ENCODE measurements at places on chromosomes 4 and X.
A peak's percentile ranks its signal among the peaks of the same experiment; 100 is the strongest.

DNA sequence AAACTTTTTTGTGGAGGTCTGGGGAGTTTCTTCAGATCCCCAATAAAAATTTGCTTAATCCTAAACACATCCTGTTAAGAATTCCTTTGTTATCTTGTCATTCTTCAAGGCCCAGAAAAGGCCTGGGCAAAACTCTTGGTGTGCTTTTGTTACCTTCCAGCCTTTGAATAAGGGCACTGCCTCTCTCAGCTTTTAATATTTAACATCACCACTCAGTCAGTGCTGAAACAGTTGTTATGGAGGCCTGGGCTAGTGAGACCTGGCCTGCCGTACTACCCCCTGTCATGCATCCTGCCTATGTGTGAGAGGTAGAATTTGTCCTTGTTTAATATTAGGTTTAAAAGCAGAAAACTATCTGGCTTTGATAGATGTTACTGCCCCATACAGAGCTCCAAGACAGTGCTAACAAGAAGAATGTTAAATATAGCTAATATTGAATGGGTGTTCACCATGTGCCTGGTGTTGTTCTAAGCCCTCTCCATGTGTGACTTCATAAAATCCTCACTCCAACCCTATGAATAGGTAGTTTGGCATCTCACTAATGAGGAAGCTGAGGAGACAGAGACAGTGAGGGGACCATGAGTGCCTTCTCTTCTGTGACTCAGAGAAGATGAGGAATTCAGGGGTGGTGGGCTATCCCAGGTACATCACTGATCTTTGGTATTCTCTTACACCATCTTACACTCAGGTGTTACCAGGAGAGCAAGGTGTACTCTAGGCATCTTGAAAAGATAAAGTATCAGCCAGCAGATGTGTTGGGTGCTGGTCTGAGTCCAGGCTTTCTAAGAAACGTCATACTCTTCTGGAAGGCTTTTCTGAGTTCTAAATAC is 6.2 kb downstream of the PPP1R2C start:
- DNase-seq: no peak

- DNase-seq: no peak
Measured at GRCh38 chr4:124974152-124974551, 261.6 kb upstream of the ANKRD50 start.

DNA sequence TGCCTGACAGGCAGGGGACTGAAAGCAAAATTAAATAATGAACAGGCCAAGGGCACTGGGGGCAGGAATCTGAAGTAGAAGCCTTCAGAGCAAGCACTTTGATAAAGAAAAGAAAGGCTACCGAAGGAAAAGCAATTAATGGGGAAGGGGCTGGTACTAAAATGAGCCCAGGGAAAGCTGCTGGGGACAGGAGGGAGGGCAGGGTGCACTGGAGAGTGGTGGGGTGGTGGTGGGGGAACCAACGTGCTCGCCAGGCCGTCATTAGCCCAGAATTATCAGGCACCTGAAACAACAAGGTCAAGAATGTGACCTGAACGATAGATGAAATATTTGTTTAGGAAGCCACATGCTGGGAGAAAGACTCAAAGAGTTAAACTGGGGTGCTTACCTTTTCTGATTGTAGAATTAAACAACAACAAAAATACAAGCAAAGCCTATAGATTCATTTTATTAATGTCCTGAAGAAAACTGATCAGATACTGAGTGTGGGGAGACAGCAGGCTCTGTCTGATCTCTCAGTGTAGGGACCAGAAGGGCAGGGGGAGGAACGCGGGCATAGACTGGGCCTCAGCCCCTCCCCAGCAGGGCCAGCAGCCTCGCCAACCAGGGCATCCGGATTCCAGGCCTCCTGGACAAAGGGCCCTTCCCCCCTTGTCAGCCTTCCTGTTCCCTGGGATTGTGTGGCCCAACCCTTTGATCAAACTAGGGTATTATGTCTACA is 239.7 kb upstream of the KLF3 start:
- no peak for DNase-seq

- no peak for DNase-seq
Measured at GRCh38 chrX:16577483-16578029, 72.4 kb upstream of the S100G start.

GRCh38 chrX:136250191-136251040 is 784 bp downstream of the MAP7D3 start:
- no peak for DNase-seq

- DNase-seq: no peak
Measured at GRCh38 chr4:13347517-13348125, 136.5 kb downstream of the RAB28 start.

DNA sequence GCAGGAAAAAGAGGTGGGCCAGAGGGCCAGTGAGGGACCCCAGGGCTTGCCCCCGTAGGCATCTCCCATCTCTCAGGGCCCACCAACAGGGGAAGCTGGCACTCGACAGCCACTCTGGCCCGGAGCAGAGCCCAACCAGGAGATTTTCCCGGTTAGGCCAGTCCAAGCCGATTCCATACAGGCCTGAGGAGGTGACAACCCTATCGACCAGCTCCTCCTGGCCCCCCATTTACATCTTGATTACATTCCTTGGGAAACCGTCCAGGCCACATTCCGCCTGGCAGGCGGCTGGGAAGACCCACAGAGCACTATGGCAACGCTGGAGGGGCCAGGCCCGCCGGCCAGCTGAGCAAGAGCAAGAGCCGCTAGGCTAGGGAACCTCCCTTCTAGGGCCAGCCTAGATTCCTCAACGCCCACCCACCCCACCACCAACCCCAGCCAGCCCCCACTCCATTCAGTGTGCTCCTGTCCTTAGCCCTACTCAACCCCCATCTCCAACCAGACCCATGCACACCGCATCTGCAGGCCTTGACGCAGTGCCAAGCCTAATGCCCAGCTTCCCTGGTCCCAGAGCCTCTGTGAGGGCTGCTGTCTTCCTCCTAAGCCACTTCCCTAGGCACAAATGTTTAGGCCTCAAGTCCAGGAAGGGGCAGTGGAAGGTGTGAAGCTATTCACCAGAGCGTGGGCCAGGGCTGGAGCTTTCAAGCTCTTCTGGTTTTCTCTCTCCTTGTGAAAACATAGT is 161.2 kb downstream of the EFNB1 start:
- no peak for DNase-seq

DNA sequence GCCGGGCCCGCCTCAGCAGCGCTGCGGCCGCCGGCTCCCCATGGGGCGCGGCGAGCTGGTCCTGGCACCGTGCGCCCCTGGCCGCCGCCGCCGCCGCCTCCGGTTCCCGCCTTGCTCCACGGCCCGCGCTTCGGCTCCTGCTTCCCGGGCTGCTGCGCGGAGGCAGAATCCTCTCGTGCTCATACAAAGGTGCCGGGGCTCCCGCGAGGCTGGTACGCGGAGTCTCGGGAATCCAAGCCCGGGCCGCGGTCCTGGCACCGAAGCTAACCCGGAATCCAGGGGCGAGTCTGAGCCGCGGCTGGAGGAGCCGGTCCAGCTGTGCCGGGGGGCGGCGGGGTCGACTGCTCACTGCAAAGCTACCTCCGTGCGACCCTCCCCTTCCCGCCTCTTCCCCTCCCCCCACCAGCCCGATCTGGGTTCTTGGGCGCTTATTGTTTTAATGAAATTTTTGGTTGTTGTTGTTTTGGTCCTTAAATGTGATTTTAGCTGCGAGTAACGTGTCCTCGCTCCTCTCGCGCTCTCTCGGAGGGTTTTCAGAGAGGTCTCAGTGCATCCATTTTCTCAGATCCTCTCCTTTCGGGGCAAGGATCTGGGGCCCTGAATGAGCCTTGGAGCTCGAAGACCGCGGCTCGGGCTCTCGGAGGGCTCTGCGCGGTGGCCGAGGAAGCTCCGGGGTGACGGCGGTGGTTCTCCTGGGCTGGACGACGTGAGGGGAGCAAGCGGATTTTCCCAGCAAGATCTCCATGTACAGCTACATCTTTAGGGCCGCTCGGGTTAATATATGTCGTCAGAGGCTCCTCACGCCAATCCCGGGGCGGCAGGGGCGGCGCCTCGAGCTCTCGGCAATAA is at the start of gene HAND2:
Gene HAND2 (minus strand): TSS at position 753 of the 849 bp plus-strand sequence. CDS start 940 bp downstream, outside the sequence.
- no peak for DNase-seq

DNA sequence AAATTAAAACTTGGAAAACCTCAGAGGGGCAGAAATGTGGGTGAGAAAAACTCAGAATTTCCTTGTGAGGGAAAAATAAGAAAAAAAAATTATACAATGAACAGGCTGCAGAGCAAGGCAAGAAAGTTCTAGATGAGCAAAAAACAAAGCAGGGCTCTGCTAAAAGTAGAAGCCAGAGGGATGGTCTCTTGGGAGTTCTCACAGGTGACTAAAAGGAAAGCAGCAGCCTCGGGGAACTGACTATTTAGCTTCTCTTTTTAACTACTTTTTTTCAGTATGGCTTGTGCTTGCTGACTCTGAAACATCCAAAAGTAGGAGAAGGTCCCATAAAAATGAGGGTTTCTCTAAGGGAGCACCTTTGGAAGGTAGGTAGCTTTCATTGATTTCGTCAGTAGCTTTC is 36.4 kb downstream of the PCDH19 start:
- no peak for DNase-seq

DNA sequence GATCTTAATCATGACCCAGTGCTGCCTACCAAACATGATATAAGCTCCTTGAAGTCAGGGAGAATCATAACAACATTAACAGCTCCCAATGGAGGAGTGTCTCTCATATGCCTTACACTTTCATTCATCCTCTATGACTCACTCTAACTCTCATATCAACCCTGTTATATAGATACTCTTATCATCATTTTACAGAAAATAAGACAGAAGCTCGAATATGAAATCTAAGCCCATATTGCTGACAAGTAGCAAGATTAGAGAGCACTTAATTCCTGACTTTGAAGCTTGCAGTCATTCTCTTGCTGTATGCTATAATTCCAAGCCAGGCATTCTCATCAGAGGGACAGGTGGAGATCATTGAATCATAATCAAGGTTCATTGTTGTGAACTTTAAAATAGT is 476.7 kb upstream of the ATOH1 start:
- DNase-seq: no peak

GRCh38 chr4:55675196-55675793 is 39.2 kb upstream of the NMU start:
- no peak for DNase-seq

DNA sequence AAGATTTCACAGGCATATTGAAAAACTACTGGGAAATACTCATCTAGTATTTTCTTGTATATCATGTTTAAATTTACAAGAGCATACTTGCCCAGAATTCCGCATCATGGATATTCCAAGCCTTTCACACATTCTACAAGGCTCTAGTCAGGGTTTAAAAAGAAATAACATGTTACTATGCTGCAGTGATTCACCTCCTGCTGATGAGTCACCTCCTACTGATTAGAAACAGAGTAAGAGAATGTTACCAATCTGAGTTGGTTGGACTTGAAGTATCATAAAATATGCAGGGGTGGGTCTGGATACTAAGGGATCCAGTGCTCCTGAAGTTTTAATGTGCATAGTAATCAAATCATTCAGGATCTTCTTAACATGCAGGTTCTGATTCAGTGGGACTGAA is 192.0 kb upstream of the ANK2 start:
- DNase-seq: no peak

GRCh38 chrX:76921176-76921575 is 493.7 kb downstream of the MAGEE1 start:
- DNase-seq: no peak

GRCh38 chrX:40095583-40096394 is 2.0 kb downstream of the BCOR start:
- peak; percentile 23 for DNase-seq

DNA sequence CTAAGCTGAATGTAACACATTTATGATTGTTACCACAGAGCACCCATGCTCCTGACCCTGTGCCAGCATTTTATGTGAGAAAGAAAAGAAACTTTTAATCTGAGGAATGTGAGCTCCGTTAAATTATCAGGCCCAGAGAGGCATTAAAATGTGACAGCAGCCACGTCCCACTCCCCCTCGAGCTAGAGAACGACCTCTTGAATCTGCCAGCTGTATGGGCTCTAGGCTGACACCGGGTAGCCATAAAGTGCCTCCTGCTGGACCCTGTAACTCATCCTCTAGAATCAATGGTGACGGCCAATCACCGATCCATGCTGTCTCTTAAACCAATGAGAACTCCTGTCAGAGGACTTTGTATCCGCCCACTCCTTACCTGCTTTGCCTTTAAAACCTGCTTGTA is 110.2 kb upstream of the ADRA2C start:
- DNase-seq: no peak

GRCh38 chrX:154368630-154369448 is 5.6 kb downstream of the FLNA start:
- DNase-seq: peak; percentile 92

- no peak for DNase-seq
Measured at GRCh38 chr4:141919649-141920048, 283.3 kb downstream of the IL15 start.

- DNase-seq: no peak
Measured at GRCh38 chrX:95290455-95290854, 1394.2 kb upstream of the DIAPH2 start.

DNA sequence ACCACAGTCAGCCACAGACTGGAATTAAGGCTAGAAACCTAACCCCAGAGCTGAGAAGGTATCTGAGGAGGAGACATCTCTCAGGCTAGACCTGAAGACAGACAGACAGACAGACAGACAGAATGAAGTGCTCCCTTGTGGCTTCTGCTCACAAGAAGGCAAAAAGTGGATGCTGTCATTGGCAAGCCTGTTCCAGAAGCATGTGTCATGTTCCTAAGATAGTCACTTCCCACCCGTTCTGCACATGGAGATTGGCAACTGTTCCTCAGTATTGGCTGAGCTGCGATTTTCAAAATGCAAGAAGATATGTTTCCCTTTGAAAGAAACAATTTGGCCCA is 166.4 kb downstream of the NSUN7 start:
- DNase-seq: no peak

GRCh38 chrX:21806691-21807090 is 32.7 kb upstream of the MBTPS2 start:
- no peak for DNase-seq

GRCh38 chr4:184441461-184442313 is 32.7 kb downstream of the IRF2 start:
- DNase-seq: no peak

GRCh38 chr4:28787947-28788346 is 1927.3 kb downstream of the STIM2 start:
- DNase-seq: no peak

GRCh38 chrX:154719132-154719675 is 31.7 kb downstream of the GAB3 start:
- DNase-seq: no peak

- peak; percentile 25 for DNase-seq
Measured at GRCh38 chrX:53435997-53436396, 1.8 kb upstream of the HSD17B10 start.

GRCh38 chr4:158722291-158722916 is 792 bp downstream of the PPID start:
- no peak for DNase-seq

All from NK-92 treated with Interleukin-12 subunit alpha and Interleukin-12 subunit beta, amount 100 ng/mL, for 24 hours (cell line).